ENCODE measurements at places on chromosomes 1 and 21.

- no peak for DNase-seq
These were observed 41.5 kb downstream of the SLC66A1 start for GRCh38 chr1:19353596-19353995.

GRCh38 chr1:228929476-228930027 lies 194.3 kb downstream of the RHOU start:
- no peak for DNase-seq

- DNase-seq, result no peak
These were observed 43.2 kb downstream of the ZSCAN20 start for GRCh38 chr1:33515607-33516006.

- no peak for DNase-seq
These were observed 17.4 kb upstream of the SLC30A10 start for GRCh38 chr1:219945795-219946194.

DNA sequence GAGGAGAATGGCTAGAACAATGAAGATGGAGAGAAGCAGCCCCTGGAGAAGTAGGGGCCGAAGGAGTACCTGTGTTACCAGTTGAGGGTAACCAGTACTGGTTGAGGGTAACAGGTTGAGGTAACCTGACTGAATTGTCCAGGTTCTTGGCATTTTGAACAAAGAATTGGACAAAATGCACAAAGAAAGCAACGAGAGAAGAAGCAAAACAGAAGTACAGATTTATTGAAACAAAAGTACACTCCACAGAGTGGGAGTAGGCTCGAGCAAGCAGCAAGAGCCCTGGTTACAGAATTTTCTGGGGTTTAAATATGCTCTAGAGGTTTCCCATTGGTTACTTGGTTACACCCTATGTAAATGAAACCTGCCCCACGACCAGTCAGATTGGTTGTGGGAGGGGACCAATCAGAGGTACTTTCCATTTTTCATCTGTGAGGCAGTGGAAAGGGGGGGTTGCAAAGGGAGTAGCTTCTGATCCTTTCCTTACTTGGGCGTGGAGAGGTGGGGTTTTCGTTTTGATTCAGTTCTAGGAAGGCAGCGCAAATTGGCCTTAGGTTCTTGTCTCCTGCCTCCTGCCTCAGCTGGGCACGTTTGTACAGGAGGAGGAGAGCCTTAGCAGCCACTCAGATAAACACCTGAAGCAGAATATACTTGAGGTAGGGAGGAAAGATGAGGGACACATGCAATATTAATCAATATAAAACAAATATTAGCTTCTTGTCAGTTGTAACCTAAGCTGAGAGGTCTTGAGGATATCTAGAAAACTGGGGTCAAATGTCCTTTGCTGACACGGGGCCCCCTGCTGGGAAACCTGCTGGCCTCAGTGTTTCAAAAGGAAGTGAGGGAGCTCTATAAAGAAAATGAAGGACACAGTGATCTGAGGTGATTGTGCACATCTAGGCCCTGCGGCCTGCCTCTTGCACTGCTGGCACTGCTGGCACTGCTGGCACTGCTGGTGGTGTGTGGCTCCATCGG lies 14.3 kb upstream of the LSM10 start:
- no peak for DNase-seq

GRCh38 chr1:56153276-56153675 lies 426.1 kb downstream of the PLPP3 start:
- no peak for DNase-seq

DNA sequence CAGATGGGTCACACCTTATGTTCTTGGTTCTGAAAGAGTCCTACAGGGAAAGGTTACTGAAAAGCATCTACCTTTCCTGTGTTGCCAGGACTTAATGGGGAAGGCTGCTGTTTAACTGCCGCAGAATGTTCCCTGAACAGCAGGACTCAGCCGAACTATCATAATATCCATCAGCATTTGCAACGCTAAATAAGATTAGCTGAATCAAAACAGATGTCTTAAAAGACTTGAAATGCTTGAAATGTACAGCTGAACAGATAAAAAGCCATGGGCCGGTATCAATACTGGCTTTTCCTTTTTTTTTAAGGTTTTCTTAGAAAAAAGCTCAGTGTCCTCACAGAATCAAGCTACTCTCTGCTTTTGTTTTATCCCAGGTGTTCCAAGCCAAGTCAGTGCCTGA lies 19.7 kb upstream of the ATP13A2 start:
- DNase-seq, result no peak

- no peak for DNase-seq
These were observed 169.4 kb downstream of the NEK7 start for GRCh38 chr1:198326232-198326631.

GRCh38 chr1:24069817-24070216 lies 42.1 kb downstream of the MYOM3 start:
- no peak for DNase-seq

DNA sequence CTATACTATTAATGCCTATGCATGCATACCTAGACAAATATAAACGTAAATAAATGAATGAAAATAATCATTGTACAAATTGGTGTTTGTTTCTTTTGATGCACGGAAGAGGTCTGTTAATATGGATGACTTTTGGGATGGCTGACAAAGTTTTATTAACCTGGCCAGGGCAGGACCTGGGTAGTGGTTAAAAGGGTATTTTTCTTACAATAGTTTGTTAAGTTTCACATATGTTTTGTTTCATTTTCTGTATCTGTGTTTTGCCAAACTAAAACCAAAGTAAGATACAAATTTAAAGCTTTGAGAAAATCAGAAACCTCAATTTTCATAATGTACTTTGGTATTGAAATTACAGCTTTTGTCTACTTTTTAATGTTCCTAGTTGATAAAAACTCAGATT lies 222.7 kb upstream of the OLFM3 start:
- no peak for DNase-seq

- no peak for DNase-seq
These were observed 33.2 kb downstream of the PACC1 start for GRCh38 chr1:212381397-212382035.

DNA sequence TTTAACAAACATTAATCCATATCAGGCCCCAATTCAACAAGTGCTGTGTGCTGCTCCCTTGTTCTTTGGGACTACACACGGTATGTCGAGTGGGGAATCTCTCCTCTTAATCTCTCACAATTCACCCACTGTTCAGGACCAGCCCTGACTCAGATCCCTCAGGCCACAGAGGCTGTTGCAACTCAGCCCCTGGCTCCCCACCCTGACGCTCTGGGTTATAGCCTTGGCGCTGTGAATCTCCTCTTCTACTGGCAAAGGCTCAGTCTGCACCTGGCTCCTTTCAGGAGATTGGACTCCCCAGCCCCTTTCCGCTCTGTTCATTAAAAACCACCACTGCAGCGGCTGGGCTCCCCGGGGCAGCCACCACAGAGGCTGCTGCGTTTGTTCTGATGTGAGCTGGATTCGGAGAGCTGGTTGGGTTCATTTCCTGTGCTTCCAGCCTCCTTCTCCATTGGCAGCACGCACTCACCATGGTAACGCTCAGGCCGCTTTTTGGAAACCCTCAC lies 13.0 kb downstream of the CAPN8 start:
- peak; percentile 25 for DNase-seq

- peak; percentile 61 for DNase-seq
These were observed 2.9 kb upstream of the CCN1 start for GRCh38 chr1:85577419-85578320.

DNA sequence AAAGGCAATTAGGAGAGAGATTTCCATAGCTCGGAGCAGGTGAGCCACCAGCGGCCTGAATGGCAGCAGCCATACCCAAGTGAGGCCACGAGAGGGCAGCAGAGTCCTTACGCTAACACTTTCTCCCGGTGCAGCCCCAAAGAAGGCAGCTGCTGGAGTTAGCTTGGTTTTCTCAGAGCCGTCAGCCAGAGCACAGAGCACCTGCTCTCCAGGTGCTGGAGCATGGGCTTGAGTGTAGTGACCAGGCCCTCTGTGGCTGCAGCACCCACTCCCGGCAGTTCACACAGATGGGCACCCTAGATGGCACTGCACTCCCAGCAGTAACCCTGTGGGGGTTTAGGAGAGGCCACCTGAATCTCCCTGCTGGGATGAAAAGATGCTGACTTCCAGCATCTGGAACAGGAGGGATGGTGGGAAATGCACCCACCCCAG lies 45.8 kb downstream of the TMCC2 start:
- peak; percentile 89 for DNase-seq

GRCh38 chr1:220838578-220838977 lies 40.7 kb upstream of the HLX start:
- no peak for DNase-seq

- no peak for DNase-seq
These were observed 38.2 kb downstream of the CDC14A start for GRCh38 chr1:100390531-100390930.

DNA sequence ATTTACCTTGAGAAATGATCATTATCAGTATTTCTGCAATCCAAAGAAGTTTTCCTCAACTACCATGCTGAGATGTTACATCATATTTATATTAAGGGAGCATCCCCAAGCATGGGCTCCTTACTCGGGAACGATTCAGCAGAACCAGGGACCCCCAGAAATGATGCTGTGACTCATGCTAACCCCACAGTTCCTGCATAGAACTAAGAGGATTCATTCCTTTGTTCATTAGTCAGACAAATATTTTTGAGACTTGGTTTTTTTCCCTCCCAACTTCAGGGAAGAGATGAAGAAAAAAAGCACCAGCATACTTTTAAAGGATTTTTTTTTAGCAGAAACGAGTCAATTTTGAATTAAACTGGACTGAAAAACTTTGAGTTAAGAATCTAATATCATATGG lies 49.2 kb upstream of the COL24A1 start:
- DNase-seq, result no peak

- peak; percentile 87 for DNase-seq
These were observed 7.2 kb upstream of the SEMA4A start for GRCh38 chr1:156146020-156146768.

- DNase-seq, result no peak
These were observed 77.7 kb downstream of the GRIK3 start for GRCh38 chr1:36956570-36956969.

DNA sequence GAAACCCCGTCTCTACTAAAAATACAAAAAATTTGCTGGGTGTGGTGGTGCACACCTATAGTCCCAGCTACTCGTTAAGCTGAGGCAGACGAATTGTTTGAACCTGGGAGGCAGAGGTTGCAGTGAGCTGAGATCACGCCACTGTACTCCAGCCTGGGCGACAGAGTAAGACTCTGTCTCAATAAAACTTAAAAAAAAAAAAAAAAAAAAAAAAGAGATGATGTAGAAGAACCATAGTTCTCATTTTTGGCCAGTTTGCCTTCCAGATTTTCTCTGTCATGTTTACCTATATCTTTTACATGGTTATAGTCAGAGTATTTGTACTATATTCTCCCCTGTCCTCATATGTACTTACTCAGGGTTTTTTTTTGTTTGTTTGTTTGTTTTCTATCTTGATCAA lies 53.6 kb downstream of the UCK2 start:
- no peak for DNase-seq

GRCh38 chr1:183907070-183907469 lies 102.2 kb downstream of the RGL1 start:
- no peak for DNase-seq

GRCh38 chr1:41800311-41800829 lies 118.4 kb downstream of the HIVEP3 start:
- DNase-seq, result no peak
